NCI-H2107 (cell line): ENCODE measurements at places on chromosomes 4 and X.

DNA sequence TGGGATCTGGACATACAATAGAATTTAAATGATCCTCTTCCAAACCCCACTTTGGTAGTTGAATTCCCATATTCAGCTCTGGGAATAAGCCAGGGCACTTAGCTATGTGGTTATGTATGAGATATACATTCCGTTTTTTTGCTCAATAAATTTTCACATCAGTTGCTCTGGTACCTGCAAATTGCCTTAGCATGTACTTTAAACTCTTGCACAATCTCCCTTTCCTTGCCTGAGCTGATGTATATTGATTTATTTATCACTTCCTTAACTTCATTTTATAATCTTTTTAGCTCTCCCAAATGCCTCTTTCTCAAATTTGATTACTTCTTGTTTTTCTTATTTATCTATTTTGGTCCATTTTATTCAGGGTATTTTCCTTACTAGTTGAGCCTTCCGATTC lies 90.1 kb upstream of the AGA start:
- no peak for DNase-seq

- no peak for DNase-seq
These were observed 262.7 kb downstream of the RCHY1 start for GRCh38 chr4:75251547-75251946.

DNA sequence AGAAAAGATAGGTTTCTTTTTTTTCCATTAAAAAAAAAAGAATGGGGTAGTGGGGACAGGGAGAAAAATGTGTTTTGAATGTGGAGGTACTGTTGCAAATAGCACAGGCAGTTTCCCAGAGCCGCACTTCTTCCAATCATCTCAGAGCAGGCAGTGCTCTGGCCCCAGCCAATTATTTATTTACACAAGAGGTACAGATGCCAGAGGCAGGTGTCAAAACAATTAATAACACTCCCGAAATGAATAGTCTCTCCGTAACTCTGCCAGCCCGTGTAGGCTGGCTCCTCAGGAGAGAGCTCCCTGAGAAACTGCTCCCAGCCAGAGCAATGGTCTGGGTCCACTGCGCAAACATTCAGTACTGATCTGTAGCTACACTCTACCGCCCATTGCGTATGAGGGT lies 130.8 kb upstream of the IL1RAPL2 start:
- no peak for DNase-seq

GRCh38 chr4:161320377-161320776 lies 843.4 kb downstream of the FSTL5 start:
- no peak for DNase-seq

GRCh38 chr4:53943345-53944085 lies 120.9 kb downstream of the CHIC2 start:
- DNase-seq: no peak

DNA sequence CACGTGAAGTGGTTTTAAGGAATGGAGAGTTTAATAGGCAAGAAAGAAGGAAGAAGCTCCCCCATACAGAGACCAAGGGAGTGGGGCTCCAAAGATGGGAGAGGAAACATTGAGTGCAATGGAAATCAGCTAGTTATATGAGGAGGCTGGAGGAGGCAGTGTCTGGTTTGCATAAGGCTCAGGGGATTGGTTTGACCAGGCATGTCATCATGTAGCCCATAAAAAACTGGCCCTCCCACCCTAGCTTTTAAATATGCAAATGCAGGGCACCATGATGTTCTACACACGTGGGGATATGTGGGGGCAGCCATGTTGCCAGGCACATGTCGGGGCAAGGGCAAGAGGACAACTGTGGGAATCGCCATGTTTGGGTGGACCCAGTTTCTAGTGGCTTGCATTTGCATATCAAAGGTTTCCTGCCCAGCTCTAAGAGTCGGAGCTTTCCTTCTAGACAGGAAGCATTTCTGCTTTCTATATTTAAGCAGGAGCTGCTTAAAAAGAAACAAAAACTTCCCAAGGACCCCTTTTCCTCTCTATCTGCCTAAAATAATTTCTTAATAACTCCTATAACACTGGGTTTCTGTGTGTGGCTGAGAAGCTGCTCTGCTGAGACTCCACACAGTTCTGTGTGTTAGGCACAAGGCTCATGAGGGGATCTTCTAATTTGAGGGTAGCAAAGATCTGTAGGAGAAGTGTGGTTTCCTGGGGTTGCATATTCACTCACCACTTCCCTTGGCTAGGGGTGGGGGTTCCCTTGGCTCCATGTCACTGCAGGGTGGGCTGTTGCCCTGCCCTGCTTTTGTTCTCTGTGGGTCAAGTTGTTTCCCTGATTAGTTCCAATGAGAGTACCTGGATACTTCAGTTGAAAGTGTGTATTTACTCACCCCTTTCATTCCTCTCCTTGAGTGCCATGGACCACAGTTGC lies 113.5 kb downstream of the VSIG4 start:
- no peak for DNase-seq

- no peak for DNase-seq
These were observed 20.4 kb upstream of the SEPSECS start for GRCh38 chr4:25180524-25181131.

- no peak for DNase-seq
These were observed 22.3 kb downstream of the HTRA3 start for GRCh38 chr4:8291701-8292477.

- DNase-seq: no peak
These were observed 355.2 kb downstream of the DCAF12L2 start for GRCh38 chrX:125810856-125811255.

DNA sequence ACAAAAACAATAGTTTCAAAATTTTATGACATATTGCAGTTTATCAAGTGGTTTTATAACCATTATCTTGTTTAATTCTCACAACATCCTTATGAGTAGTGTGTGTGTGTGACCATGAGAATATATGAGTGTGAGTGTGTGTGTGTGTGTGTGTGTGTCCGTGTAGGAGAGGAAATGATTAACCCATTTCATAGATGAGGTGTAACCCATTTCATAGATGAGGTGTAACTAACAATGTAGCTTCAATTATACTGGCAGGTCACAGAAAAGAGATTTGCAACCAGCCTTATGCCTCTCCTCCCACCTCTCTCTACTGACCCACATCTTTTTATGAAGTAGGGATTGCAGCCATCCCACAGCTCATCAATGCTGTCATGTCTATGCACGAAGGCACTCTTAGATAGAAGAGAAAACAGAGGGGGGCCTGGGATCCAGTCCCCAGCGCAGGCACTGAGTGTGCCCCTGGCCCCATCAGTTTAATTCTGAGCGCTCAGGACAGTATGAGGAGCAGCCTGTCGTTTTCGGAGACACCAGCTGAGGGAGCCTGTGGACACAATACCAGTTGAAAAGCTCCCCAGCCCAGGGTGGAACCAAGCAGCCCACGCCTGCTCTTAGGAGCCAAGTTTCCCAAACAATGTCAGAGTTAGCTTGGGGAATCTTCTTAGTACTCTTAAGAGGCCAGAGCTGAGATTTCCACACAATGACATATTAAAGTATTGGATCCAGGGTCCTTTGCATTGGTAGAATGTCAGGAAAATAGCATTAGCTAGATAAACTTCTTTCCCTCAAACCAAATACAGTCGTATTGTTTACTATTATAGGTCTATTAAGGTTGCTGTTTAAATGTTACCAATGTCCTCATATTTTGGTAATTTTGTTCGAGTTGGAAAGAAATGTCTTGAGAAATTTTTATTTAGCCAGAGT lies 88.6 kb downstream of the PALLD start:
- DNase-seq: peak; percentile 2

- DNase-seq: no peak
These were observed 208.8 kb downstream of the UGT8 start for GRCh38 chr4:114807357-114807756.

GRCh38 chr4:74682567-74683359 lies 111.6 kb downstream of the BTC start:
- DNase-seq: no peak

- DNase-seq: no peak
These were observed 416.2 kb upstream of the PRKX start for GRCh38 chrX:4129626-4130025.

DNA sequence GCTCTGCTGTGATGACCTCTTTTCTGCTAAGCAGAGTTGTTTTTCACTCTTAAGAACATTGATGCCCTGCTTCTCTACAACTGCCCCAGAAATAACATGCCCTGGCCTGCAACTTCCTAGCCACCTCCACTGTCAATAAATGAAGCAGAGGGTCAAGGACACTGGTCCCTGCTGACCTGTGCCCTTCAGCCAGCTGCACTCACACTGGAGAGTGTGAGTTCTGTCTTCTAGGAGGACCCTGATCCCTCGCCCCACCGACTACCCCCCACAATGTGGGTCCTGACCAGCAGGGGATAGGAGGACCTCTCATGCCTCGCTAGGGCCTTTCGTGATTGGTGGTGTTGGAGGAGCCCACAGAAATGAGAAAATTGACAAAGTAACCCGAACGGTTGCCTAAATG lies 408.1 kb upstream of the GALNT7 start:
- no peak for DNase-seq

GRCh38 chr4:168683595-168683994 lies 186.7 kb downstream of the PALLD start:
- DNase-seq: no peak

DNA sequence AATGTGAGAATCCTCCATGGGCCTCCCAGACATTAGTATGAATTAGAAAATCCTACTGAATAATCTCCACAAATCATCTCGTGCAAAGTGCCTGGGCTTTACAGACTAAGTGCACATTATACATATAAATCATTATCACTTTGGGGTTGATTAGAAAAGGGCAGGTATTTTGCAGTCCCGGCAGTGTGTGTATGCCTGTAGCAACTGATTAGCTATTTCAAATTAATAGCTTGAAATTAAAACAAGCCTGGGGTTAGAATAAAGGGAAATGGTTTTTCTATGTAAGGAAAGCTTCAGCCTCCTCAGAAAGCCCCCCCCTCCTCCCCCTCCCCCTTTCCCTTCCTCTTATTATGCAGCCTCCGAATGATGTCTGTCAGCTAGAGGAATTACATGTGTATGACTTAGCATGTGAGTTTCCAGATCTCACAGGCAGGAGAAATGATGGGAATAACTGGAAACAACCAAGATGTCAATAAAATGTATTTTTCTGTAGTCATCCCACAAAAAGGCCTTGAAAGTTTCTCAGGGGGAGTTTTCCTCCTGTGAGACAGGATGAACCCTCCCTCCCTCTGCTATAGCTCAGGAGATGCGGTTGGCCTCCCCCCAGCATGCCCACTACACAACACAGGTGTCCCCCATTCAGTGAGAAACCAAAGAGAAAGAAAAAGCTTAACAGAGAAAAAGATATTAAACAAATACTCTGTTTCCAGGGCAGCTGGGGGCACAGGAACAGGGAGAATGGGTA lies 41.2 kb upstream of the RASGEF1B start:
- no peak for DNase-seq

- no peak for DNase-seq
These were observed 37.3 kb downstream of the GBA3 start for GRCh38 chr4:22730021-22730420.

- DNase-seq: no peak
These were observed 112.5 kb downstream of the MID1 start for GRCh38 chrX:10507876-10508275.

GRCh38 chrX:99371976-99372595 lies 1038.0 kb downstream of the PCDH19 start:
- no peak for DNase-seq

DNA sequence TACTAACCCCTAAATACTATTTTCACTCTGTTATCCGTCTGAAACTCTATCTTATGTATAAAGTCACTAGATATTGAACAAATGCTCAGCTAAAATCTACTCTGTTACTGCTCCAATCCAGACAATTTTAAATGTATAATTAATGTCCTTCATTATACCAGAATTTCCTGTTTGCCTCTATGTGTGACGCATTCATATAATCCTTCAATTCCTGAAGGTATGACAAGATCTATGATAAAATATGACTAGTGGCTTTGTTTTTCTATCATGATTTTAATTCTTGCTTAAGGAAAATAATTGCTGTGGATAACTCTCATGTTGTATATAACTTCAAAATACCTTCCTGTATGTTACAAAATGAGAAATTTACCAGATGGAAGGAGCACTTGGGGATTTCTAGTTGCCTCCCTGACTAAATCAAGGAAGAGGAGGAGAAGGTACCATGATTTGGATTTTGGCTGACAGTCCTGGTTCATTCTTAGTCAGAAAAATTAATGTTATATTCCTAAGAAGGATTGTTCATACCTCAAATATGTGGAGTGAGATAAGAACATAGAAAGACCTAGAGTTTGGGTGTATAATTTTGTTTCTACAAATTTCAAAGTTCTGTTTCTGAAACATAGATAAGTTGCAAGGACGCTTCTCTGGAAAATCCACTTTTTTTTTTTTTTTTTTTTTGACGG lies 4.9 kb downstream of the CXCL6 start:
- DNase-seq: no peak

GRCh38 chr4:23242962-23243361 lies 550.2 kb downstream of the GBA3 start:
- DNase-seq: no peak

GRCh38 chr4:54228961-54229501 lies at the start of gene PDGFRA:
Gene PDGFRA, plus strand, starts transcription at chr4:54229293. Its CDS starts 29,476 bp downstream, at chr4:54258769.
- no peak for DNase-seq

GRCh38 chr4:71772592-71772991 lies 11.3 kb downstream of the GC start:
- no peak for DNase-seq

GRCh38 chr4:155694100-155694785 lies 27.6 kb downstream of the GUCY1A1 start:
- DNase-seq: no peak

GRCh38 chr4:45004847-45005565 lies 278.6 kb upstream of the GNPDA2 start:
- DNase-seq: no peak

- no peak for DNase-seq
These were observed 85.2 kb downstream of the ANAPC10 start for GRCh38 chr4:145012841-145013240.

GRCh38 chr4:17613761-17614415 lies 553 bp upstream of the MED28 start:
- no peak for DNase-seq

DNA sequence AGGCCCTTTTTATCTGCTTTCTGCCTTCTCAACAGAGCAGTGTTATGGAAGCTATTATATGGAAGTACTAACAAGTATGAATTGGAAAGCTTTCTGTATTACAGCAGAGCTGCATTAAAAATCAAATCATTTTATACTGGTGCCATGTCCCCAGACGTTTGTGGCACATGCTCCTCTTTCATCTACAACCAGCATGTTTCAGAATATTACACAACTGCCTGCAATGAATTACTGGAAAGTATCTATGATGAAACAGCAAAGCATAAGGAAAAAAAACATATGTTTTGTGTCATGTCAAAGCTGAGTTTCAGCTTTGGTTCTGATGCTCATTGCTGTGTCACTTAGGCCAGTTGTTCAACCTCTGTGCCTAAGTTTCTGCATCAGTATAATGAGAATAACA lies 576.8 kb downstream of the GBA3 start:
- no peak for DNase-seq

GRCh38 chr4:122700178-122700725 lies 32.3 kb upstream of the BBS12 start:
- DNase-seq: no peak

GRCh38 chr4:41701983-41702382 lies 46.5 kb downstream of the PHOX2B start:
- no peak for DNase-seq

- no peak for DNase-seq
These were observed 2.7 kb downstream of the TCEANC start for GRCh38 chrX:13655674-13656073.

GRCh38 chrX:134010690-134011089 lies 25.3 kb upstream of the GPC3 start:
- no peak for DNase-seq

GRCh38 chrX:115018040-115018647 lies 728 bp upstream of the IL13RA2 start:
- no peak for DNase-seq

- no peak for DNase-seq
These were observed 590 bp upstream of the CCDC110 start for GRCh38 chr4:185472103-185472542.

- DNase-seq: no peak
These were observed 4.6 kb downstream of the JAKMIP1 start for GRCh38 chr4:6195602-6196319.
